ENCODE measurements at places on chromosomes 6 and 20. TPM values are rescaled to one million over a fixed set of nuclear protein-coding genes. Genes with fewer than 3 reads are reported as not detected.

DNA sequence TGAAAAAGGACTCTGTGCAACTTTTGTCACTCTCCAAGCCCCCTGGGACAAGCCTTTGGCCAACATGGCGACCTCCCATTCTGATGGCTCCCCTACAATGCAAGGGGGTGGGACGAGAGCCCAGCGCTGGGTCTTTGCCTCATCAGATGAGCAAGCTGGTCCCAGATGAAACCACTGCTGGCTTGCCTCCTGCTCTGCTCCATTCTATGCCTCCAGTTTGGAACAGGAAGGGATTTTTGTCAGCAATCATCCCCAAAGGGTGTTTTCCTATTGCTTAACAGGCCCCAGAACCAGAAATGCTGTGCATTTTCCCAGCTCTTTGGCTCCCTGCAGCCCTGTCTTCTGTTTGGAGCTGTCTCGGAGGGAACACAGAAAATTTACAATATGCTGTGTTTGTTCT, 412.7 kb downstream of the MAFB start:
- no peak for DNase-seq

GRCh38 chr20:19713822-19714578, 44.1 kb upstream of the RIN2 start:
- no peak for DNase-seq

DNA sequence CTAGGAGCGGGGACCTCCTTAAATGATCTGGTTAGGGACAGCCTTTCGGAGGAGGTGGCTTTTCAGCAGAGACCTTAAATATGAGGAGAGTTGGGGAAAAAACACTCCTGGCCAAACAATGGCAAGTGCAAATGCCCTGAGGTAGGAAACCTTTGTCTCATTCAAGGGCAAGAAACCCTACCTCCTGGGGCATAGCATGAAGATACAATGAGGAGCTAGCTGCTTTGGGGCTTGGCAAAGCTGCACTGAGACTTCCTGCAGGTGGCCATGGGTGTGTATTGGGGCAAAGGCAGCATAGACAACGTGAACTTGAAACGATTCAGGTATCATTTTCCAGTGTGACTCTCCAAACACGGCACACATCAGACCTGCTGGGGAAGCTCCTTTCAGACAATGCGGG, 30.7 kb downstream of the PMEPA1 start:
- no peak for DNase-seq

DNA sequence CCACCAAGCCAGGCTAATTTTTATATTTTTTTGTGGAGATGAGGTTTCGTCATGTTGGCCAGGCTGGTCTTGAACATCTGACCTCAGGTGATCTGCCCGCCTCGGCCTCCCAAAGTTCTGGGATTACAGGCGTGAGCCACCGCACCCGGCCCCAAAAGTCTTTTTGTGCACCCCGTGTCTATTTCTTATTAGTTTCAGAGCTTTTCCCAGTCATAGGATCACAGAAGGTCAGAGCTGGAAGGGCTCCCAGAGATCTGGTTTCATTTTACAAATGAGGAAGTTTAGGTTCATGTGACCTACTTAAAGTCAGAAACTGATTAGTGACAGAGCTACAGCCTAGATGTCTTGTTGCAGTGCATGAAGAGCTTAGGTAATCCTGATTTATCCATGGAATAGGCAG, 1.6 kb upstream of the OGFRL1 start:
- DNase-seq: no peak

DNA sequence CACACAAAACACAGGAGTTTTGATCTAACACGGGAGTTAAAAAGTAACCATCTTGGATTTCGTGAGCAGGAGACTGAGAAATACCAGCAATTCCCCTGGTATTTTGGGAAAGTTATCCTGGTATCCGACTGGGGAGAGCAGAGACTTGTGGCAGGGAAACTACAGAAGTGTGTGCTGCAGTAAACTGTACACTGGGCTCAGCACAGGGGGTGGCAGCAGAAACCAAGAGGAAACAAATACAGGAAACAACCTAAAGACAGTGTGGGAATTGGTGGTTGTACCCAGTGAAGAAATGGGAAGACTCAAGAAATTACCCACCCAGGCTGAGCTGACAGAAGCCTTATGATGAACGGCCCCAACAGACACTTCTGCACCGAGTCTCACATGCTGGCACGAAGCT, 109.8 kb downstream of the CHD6 start:
- DNase-seq: no peak

DNA sequence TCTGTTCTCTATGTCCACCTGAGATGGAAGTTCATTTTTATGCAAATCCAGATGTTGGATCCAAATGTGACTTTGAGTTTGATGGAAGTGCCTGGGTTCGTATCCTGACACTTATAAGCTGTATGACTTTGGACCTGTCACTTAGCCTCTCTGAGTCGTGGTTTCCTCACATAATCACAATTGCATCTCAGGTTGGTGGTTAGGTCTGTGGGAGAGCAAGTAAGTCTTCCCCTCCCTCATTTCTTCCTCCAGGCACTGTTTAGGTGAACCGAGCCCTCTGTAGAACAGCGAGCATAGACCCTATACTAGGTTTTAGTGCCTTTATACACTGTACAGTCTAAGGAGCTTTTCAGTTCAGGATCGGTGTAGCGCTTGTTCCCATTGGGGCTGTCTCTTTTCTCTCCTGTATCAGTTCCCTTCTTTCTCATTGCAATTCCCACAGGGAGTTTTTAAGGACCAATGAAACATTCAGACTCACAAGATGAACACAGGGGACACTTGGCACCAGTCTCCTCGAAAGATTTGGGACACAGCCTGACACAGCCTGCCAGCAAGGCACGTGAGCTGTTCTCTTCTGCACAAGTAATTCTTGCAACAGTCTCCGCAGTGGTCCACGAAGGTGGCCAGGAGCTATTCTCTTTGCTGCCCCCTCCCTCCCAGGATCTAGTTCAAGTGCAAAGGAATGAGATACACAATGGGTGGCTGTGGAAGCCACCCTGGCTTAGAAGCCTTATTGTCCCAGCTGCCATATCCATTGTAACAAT, 11.8 kb downstream of the TOX2 start:
- no peak for DNase-seq

DNA sequence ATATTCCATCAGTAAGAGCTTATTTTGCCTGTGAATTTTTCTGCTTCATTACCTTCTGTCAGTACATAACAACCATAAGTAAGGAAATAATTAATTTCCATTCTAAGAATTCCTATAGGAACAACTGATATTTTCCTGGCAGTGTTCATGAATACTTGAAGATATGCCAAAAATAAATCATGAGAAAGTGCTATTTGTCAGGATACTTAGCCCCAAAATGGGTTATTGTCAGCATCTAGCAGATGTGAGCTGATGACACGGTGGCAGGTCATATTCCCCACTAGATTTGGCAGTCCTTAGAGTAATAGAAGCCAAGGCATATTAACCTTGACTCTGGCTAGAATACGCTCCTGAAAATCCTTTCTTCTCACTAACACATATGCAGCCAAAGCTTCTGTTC, 43.2 kb upstream of the CRISP1 start:
- no peak for DNase-seq

DNA sequence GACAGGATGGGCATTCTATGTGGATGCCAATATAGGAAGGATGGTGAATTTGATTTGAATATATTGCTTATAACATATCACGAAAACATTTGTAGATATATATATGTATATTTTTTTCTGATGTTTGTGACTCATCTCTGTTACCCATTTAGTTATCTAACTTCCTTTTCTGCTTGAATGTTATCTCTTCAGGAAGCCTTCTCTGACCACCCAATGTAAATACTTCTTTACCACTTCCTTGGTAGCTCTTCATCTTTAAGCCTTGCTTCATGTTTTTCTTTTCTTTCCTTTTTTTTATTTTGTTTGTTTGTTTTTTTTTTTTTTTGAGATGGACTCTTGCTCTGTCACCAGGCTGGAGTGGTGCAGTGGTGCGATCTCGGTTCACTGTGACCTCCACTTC, 260.5 kb upstream of the EPHA7 start:
- DNase-seq: no peak

DNA sequence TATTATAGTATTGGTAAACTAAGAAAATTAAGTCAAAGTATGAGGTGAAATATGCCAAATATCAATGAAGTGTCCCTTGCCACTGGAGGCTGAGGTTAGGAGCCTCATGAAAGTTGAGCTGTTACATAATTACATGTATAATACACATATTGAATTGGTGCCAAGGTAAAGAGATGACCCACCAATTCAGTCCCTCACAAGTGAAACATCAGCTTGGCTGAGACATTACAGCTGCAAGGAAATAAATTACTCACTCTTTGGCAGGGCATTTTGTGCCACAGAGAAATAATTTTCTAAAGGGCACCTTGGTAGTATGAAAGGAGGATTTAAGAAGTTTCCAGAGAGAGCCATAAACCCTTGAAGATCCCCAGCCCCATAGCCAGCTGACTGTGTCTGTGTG, 127.4 kb downstream of the ADGRG6 start:
- no peak for DNase-seq

DNA sequence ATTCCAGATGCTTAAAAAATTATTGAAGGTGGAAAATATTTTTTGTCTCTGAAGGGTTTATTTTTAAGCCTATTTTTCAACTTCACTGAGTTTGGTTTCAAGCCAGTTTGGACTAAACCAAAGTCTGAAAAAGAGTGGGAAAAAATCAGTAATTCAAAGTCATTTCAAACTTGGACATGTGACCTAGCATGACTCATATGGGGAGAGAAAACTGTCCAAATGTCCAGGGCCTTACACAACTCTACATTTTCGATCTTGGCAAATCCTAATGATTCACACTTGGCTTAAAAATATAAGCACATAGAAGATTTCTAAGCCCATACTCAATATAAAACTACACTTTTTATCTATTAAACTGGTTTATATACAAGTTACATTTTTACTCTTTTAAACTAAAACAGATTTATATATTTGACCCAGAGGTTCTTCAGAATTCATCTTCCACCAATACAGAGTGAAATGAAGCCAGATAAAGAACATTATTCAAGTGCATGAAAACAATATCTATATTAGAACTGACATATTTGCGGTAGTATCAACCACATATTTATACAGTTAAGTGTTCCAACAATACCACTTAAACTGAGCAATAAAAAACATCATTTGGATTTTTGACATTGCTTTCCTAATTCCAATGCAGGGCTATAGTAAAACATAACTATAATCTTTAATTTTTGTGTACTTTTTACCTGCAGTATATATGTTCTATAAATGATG, 110.3 kb upstream of the TCF21 start:
- DNase-seq: no peak

DNA sequence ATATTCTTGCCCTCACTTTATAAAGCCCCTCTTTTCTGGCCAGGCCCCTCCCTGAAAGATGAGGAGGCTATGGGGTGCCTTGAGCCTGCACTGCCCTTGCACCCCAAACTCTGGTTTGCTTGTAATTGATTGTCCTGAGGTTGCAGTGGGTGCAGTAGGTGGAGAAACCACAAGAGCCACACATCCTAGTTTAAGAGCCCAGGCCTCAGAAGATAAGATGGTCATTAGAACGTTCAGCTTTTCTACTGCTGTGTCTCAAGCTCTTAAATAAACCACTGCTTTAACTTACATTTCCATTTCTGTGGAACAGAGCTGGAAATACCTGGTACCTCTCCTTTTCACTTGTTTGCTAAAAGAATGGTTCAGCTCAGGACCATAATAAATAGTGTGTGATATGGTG, 9.0 kb downstream of the MRAP2 start:
- no peak for DNase-seq

GRCh38 chr6:144360401-144360800, 75.3 kb downstream of the UTRN start:
- no peak for DNase-seq

GRCh38 chr20:17520583-17520982, 10.6 kb downstream of the BFSP1 start:
- DNase-seq: no peak

GRCh38 chr6:71294121-71294523, 5.5 kb downstream of the OGFRL1 start:
- DNase-seq: no peak

- DNase-seq: no peak
Measured at GRCh38 chr20:49279677-49280462, 2.0 kb upstream of the ZNFX1 start.

DNA sequence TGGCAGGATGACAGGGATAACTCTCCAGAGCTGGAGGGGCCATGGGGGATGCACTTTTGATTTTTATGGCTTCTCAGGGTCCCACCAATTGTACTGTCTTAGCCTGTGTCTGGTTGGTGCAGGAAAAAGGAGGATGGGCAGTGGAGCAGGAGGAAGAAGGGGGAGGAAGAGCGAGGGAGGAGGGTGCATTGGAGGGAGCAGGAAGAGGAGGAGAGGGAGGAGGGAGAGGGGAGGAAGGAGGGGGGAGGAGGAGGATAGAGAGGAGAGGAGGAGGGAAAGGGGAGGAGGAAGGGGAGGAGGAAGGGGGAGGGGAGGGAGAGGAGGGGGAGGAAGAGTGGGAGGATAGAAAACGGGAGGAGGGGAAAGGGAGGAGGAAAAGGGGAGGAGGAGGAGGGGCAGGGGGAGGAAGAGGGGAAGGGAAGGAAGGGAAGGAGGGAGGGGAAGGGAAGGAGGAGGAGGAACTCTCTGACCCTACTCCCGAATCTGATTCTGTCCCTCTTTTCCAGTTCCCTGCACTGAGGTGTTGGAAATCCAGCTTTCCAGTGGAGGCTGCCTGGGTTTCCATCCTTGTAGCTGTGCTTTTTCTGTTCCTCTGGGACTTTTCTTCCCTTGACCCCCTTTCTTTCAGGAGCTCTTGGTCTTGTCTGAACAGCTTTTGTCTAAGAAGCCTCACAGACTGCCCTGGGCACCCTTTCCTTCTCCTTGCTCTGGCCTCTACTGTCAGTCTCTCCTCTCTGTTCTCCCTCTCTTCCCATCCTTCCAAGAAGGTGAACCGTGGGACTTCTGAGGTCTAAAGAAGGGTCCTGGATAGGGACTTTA, 149.4 kb downstream of the DHX35 start:
- no peak for DNase-seq

GRCh38 chr20:5668529-5668868, 81.7 kb upstream of the SHLD1 start:
- no peak for DNase-seq

The PDRG1 gene
- 12.4 TPM for total RNA-seq

The TMEM217 gene
- 0.78 TPM for total RNA-seq

The TMEM170B gene
- 12.7 TPM for total RNA-seq

The IRAK1BP1 gene
- 3.2 TPM for total RNA-seq

The CALHM4 gene
- total RNA-seq: not detected

The NR2E1 gene
- total RNA-seq: not detected

The RIMS4 gene
- total RNA-seq: not detected

The C6orf120 gene
- 19.2 TPM for total RNA-seq

The TREM2 gene
- total RNA-seq: not detected

The CTCFL gene
- not detected for total RNA-seq

The LHFPL5 gene
- not detected for total RNA-seq

The MEP1A gene
- total RNA-seq: not detected
